ENCODE measurements at places on chromosomes 12 and 14.

DNA sequence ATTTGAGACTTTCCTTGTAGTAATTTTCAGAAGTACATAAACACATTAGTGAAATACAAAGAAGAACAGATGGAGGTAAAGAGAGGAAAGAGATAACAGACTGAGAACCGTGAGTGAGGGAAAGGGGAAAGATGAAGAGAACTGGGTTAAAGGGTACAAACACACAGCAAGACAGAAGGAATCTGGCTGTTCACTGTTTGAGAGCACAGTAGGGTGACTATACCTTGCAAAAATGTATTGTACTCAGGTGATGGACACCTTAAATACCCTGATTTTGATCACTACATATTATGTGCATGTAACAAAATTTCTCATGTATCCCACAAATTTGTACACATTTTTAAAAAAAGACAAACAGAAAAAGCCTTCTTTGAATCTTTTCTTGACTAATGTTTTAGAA lies 2.7 kb upstream of the TRHDE start:
- DNase-seq: no peak

GRCh38 chr12:77795699-77796098 lies 35.0 kb upstream of the NAV3 start:
- DNase-seq: no peak

- DNase-seq: no peak
Measured at GRCh38 chr12:54141431-54142113, 47.2 kb downstream of the SMUG1 start.

DNA sequence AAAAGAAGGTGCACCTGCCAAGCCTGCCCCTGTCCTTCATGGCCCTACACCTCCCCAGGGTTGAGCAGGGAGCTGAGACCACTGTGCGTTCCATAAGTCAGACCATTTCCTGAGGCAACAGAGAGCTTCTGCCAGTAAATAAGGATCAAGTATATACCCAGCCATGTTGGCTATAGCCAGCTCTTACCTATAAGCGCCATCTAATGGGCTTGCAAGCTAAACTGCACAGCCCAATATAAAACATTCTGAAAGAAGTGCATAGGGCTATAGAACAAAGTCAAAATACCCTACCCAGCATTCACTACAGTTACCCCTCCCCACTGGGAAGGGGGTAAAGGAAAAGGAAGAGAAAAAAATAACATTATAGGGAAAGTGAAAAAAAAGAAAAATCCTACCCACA lies 59.3 kb upstream of the SCAF11 start:
- DNase-seq: peak; percentile 3

GRCh38 chr12:72315858-72316257 lies 43.7 kb downstream of the TRHDE start:
- DNase-seq: no peak

- peak; percentile 26 for DNase-seq
Measured at GRCh38 chr14:71319666-71320065, 412.4 kb downstream of the PCNX1 start.

DNA sequence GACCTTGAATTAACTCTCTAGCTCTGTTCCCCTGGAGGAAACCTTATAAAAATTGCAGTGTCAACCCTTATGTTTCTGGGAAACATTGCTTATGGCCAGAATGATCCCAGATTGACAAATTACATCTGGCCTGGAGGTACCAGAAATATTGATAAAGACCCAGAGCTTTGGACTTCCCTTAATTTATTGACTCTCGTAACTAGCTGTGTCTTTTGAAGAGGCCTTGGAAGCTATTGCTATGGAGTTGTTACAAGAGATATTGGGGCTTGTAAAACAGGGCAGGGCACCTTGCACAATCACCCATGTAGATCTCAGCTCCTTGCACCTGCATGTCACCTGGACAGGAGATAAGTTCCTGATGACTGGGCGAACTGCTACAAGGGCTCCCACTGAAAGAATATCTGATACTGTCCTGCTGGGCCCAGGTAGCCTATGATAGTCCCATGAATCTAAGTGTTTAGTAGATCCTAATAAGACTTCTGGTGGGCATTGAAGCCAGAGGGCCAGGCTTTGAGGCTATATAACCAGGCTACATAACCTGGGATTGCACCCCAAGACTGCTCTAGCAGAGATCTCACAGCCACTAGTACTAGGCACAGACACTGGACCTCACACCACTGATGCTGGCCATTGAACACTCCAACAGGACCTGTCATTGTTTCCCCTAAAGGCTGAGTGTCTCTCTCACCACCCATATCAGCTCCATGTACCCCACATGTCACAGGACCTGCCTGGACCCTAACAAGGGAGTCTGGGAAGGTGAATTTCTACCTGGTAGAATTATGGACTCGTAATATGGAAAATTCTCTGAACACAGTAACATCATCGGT lies 135.7 kb upstream of the PWP1 start:
- no peak for DNase-seq

DNA sequence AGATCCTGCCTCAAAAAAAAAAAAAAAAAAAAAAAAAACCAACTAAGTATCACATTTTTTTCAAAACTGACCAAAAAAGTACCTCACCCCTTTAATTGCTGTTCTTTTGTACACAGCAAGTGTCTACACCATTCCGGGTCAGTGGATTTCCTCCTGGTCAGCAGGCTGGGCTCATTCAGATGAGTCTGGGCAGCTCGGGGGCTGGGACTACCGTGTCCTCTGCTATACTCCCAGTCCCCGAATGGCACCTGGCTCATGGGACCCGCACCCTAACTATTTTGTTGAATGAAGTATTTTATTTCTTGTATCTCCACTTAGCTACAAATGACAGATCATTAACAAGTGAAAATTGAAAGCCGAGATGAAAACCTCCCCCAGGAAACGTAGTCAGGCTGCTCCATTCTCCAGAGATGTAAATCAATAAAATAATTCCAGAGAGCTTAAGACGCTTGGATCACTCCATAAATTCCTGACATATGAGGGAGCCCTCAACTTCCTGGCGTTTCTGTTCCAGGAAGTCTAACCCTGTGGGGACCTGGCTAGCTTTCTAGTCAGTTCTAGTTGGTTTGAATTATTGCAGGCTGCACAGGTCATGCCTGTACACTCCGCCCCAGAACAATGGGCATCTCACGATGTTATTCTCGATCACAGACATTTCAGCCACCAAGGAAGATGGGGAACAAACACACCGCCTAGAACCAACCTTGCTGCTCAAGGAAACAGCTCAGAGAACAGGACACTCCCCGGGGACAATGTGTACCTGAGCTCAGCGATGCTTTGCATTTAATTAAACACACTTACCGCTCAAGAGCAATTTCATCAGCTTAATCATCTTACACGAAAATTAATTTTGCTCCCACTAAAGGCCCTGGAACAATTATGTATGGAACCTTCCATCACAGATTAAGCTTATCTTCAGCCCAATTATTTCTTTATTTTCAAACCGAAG lies 76.3 kb downstream of the RIMBP2 start:
- DNase-seq: no peak

- no peak for DNase-seq
Measured at GRCh38 chr14:51321036-51321435, 81.0 kb downstream of the TMX1 start.

DNA sequence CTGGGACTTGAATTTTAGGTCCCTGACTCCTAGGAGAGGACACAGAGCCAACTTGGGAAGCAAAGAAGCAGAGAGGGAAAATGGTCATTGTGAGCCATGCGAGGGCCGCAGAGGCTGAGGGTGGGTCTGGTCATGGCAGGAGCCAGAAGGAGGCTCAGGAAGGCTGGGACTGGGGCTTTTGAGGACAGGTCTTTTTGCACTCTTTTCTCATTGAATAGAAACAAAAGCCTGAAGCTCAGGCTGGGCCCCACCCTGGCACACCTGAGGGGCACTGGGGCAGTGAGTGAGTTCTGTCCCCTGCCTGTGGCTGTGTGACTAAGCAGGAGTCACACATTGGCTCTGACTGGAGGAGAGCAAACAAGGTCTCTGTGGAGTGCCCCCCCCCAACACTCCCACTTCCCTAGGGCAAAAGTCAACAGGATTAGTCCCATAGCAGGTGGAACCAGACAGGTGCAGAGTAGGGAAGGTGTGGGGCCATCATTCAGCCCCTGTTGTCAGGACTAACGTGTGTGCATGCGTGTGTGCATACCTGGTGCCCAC lies 2.8 kb downstream of the KRT7 start:
- DNase-seq: peak; percentile 70

DNA sequence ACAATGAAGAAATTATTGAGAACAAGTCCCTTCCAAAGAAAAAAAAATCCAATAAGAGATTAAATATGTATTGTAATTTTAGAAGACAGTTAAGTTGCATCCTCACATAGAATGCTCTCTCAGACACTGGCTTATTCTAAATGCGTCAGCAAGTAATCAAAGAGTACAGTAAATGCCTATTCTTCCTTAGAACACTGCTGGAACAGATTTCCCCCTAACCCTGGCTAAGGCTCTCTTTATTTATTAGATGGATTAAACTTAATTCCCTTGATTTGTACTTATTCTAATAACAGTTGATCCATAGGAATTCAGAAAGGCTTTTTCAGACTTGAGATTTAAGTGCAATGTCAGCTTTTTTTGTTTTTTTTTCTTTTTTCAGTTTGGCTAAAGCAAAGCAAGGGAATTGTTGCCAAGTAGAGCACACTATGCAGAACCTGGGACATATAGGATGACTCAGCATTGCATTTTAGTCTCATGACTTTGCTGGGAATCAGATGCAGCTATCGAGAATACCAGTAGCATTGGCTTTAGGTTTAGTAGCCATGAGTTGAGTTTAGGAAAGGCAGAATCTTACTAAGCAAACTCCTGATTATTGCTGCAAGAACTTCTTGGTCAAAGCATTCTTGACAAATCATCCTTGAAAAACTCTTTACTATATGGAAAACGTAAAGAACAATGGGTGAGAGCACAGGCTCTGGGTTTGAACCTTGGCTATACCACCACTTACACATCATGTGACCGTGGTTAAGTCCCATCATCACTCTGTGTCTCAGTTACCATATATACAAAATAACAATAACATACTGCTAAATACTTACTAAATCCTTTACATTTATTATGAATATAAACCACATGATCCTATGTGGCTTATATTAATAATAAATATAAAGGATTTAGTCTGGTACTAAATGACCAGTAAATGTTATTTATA lies 26.7 kb downstream of the MED21 start:
- DNase-seq: no peak

DNA sequence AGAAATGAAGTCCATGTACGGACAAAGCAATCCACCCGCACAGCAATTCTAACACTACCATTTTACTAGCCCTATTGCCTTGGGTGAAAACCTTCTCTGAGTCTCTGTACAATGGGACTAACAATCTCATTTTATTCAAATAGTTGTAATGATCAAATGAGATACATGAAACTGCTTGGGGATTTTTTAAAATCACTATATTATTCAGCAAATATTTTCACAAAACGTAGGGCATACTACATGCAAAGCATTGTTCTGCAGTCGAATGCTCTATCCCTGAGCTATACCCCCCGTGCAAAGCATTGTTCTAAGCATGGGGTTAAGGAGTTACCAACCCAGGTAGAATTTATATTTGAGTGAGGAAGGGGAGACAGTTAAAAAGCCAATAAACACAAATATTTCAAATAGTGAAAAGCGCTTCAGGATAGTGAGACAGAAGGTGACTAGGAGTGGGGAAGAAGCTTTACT lies 554 bp upstream of the ATF7 start:
- no peak for DNase-seq

GRCh38 chr14:38866461-38866860 lies 236.6 kb downstream of the SEC23A start:
- peak; percentile 8 for DNase-seq

DNA sequence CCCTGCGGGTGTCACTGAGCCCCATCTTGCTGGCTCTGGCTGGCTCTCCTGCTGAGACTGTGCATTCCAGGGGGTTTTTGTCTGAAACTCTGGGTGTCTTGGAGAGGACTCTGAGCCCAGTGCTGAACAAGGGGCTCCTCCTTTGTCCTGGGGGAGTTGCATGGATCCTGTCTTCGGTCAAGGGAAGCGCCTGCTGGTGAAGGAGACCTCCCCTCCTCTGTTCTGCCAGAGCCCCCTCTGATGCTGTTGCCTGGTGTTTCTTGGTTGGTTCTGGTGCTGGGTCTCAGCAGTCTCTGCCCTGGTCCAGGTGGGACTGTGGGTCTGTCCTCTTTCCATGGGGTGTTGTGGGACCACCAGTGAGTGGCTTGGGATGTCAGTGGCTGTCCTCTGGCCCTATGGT lies 380.9 kb downstream of the TMEM121 start:
- no peak for DNase-seq

DNA sequence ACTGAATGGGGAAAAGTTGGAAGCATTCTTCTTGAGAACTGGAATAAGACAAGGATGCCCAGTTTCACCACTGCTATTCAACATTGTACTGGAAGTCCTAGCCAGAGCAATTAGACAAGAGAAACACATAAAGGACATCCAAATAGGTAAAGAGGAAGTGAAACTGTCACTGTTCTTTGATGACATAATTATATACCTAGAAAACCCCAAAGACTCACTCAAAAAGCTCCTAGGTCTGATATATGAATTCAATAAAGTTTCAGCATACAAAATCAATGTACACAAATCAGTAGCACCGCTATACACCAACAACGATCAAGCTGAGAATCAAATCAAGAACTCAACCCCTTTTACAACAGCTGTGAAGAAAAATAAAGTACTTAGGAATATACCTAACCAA lies 157.3 kb upstream of the DDHD1 start:
- no peak for DNase-seq

- DNase-seq: no peak
Measured at GRCh38 chr12:107411792-107412535, 273.6 kb upstream of the PWP1 start.

GRCh38 chr12:96241846-96242256 lies 47.7 kb downstream of the ELK3 start:
- no peak for DNase-seq

- DNase-seq: no peak
Measured at GRCh38 chr14:64899958-64900357, 14.3 kb upstream of the CHURC1 start.

DNA sequence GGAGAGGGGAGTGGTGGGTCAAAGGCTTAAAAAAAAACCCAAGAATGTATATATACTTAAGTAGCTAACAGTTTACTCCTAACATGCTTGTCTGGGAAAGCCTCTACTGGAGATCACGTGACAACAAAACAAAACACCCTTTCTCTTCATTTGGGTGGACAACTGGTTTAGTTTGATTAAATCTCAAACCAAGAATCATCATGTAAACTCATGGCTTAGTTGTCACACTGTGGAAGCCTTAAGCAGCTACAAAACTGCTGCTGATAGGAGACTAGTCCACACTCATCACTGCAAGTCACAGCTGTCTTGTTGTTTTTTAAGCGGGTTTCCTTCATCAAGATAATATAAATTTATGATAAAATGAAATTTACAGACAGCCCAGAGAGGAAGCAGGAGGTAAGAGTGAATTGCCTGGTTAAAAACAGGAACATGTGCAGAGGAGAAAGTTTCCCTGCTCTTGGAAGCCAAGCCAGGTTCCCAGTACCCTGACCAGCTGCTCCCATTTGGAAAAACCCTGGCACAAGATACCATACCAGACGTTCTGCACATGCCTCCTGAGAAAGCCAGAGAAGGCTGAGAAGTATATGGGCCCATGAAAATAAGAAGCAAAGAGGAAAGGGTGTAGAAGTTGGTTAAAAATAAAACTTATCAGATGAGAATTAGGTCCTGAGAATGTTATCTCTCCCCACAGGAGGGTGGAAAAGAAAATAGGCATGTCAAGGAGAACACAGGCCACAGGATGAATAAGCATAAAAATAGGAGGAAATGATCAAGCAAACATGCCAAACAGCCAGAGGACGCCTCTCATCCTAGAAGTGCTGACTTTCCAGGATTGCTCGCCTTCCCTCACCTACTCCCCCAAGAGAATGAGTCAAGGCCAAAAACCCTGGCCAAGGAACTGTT lies 34.0 kb downstream of the EGLN3 start:
- DNase-seq: no peak
